Posterior vena cava (tissue), 2 donors: ENCODE measurements at places on chromosomes 16 and 17. TPM values are rescaled to one million over a fixed set of nuclear protein-coding genes. Genes with fewer than 3 reads are reported as not detected.

The TP53TG3B gene
- not detected for total RNA-seq

- no peak for DNase-seq
These were observed 136.3 kb upstream of the XYLT1 start for GRCh38 chr16:17607075-17607509.

DNA sequence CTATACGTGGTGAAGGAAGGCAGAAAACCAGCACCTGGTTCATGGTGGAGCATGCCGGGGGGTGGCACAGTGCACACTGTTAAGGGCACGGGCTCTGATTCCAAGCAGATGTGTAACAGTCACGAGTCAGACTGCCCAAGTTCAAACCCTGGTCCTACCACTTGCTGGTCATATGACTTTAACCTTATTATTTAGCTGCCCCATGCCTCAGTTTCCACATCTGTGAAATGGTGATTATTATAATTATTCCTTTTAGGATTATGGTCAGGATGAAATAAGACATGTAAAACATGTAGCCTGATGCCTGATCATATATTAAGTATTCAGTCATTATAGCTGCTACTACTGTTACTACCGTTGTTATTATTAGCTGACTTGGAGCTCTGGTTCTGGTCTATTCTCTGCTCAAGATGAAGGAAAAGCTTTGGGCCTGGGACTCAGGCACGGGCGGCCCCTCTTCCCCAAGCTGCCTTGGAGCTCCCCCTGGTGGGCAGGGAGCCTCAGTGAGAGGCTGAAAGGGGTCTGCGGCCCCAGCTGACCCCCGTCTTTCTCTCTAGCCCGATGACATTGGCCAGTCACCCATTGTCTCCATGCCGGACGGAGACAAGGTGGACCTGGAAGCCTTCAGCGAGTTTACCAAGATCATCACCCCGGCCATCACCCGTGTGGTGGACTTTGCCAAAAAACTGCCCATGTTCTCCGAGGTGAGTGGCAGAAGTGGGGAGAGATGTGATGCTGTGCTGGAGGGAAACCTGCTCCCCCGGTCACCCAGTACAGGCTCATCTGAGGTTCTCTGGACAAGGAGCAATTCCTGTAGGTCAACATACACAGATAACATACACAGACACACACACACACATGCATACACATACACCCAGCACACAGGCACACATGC, 14.0 kb downstream of the NR1D1 start:
- DNase-seq, result no peak

GRCh38 chr16:56354016-56354415, 71.3 kb downstream of the AMFR start:
- DNase-seq, result no peak

The HS3ST2 gene
- total RNA-seq, result 4.0 TPM

- DNase-seq, result no peak
These were observed 4.0 kb downstream of the C16orf82 start for GRCh38 chr16:27070776-27071175.

GRCh38 chr16:53281280-53281679, 153.0 kb upstream of the RBL2 start:
- DNase-seq, result no peak

The CRYBA1 gene
- not detected for total RNA-seq

The LDHD gene
- 0.52 TPM for total RNA-seq

GRCh38 chr16:59021751-59022150, 287.6 kb upstream of the GOT2 start:
- DNase-seq, result no peak

GRCh38 chr16:20904507-20905081, 4.0 kb downstream of the LYRM1 start:
- no peak for DNase-seq

The MGAT5B gene
- 0.88 TPM for total RNA-seq

The ACE gene
- total RNA-seq, result 9.9 TPM

The ZDHHC1 gene
- total RNA-seq, result 11.3 TPM

The KRT25 gene
- not detected for total RNA-seq

The NPLOC4 gene
- 77.7 TPM for total RNA-seq

GRCh38 chr17:56638591-56639051, 45.1 kb downstream of the NOG start:
- no peak for DNase-seq

GRCh38 chr16:2809149-2809760, 7.8 kb upstream of the PRSS21 start:
- no peak for DNase-seq

DNA sequence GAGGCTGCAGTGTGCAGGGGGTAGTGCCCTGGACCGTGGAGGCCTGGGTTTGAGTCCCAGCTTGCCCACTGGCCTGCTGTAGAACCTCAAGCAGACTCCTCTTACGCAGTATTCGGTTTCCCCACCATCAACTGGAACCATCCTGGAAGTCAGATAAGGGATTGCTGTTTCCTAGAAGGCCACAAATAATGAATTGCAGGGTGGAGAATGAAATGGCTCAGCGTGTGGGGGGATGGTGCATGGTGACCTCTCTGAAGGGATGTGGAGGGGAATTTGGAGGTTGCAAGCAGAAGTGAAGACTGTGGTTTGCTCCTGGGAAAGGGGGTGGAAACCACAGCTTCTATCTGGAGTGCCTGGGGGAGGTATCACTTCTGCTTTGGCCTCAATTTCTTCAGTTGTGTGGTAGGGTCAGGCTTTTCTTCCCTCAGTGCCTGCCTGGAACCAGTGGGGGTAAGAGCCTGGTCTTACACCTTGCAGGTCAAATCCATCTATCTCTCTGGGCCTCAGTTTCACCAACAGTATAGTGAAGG, 1.7 kb downstream of the ADGRG5 start:
- DNase-seq, result peak; percentile 58

The KRT36 gene
- total RNA-seq, result not detected

The ATP1B2 gene
- total RNA-seq, result 2.6 TPM

- DNase-seq, result no peak
These were observed 367.7 kb upstream of the CDH11 start for GRCh38 chr16:65489531-65490023.
